ENCODE measurements at places on chromosomes 2 and 18.
A peak's percentile ranks its signal among the peaks of the same experiment; 100 is the strongest.

DNA sequence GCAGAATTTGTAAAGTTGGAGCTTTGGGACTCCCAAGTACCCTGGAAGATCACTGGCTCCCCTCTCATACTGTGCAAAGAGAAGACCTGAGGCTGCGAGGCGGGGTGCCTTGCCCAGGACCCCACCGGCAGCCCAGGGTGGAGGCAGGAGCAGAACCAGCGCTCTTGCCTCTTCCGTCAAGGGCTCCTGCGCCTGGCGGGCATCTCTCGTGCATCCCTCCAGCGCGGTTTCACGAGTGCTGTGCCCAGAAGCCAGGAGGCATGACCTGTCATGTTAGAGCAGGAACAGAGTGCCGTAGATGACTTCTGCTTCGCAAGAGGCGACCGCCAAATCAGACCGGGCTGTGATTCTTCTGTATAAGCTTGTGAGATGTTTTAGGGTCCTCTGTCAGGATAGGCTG, 77.3 kb downstream of the LDLRAD4 start:
- DNase-seq: no peak
- H3K4me3 ChIP-seq: no peak overlapping the region
- H3K27ac ChIP-seq: no peak overlapping the region

DNA sequence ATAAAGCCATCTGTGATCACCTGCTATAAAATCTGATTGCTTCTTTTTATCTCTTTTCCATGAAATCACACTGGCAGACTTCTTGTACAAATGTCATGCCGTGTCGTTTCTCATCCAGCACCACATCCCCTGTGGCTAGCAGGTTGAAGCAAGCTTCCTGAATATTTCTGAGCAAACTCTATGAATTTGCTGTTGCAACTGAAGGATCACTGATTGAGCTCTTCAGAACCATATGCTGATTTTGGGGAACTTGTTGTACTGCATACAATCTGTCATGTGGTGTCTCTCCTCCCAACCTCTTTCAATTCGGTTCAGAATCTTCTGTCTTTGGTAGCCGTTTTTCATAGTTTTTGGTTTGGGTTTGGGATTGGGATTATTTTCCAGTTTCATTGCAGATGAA, 57.7 kb upstream of the RBMS1 start:
- H3K36me3 ChIP-seq: no peaks in the 10 kb centered on the region
- H3K4me3 ChIP-seq: no peak overlapping the region
- DNase-seq: no peak
- no peak overlapping the region for H3K27ac ChIP-seq
- no peaks in the 10 kb centered on the region for H3K27me3 ChIP-seq
- no peaks in the 10 kb centered on the region for H3K4me1 ChIP-seq

- peaks cover 33% of the 10 kb centered on the region for H3K27me3 ChIP-seq
- H3K27ac ChIP-seq: no peak overlapping the region
- peak; percentile 10 for DNase-seq
- H3K4me1 ChIP-seq: no peaks in the 10 kb centered on the region
- no peaks in the 10 kb centered on the region for H3K36me3 ChIP-seq
These were observed 161.7 kb downstream of the TWIST2 start for GRCh38 chr2:239009589-239009961.

DNA sequence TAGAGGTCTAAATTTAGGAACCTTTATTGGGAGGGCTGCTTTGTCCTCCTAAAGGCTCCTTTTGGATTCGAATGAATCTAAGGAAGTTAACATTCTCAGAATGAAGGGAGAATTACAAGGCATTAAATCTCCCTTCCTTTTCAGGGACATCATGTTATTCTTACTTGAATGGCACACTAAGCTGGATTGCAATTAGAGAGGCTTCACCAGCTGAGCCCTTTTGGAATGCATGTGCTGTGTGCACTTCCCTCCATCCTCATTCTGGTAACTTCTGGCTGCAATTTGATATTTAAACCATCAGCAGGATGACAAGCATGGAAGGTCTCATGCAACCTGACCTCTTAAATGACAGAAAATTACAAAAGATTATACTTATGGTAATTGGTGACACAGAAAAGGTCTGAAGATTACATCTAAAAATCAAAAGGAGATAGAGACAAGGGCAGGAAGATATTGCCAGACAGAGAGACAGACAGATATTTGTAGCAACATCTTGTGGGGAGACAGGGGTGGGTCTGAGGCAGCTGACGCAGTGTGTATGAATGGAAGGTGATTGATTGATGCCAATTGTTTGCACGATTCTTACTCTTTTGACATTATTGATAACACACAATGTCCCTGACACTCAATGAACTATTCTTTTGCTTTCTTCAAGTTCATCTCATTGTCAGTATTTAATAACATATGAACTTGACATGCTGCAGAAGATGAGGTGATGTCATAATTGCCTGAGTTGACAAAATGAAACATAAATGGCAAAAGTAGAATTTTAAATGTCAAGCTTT, 570.8 kb upstream of the GYPC start:
- H3K27ac ChIP-seq: no peak overlapping the region
- H3K4me3 ChIP-seq: no peak overlapping the region
- H3K36me3 ChIP-seq: no peaks in the 10 kb centered on the region
- no peaks in the 10 kb centered on the region for H3K4me1 ChIP-seq
- DNase-seq: no peak

DNA sequence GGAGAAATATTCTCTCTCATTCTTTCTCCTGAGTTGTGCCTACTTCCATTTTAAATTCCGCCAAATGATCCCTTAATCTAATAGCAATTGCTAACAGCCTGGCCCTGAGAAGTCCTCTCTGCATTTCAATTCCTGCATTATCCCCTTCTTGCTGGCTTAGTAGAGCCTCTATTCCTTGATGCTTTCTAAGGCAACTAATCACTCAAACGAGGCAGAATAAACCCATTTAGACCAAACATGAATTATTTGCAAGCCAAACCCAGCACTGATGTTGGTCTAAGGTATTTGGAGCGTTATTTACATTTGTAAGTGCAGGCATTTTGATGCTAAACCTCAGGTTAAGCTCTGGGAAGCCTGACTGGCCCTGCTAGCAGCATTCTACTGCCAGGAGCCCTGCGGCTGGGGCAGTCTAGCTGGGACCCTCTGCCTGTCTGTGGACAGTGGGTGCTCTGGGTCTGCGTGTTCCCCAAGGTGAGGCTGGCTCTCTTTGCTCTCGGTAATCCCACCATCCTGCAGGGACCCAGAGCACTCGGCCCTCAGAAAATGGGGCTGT, 173.1 kb upstream of the HS6ST1 start:
- no peak for DNase-seq
- H3K36me3 ChIP-seq: no peaks in the 10 kb centered on the region
- H3K27ac ChIP-seq: no peak overlapping the region
- H3K4me1 ChIP-seq: peaks cover 8% of the 10 kb centered on the region
- H3K27me3 ChIP-seq: peaks cover 7% of the 10 kb centered on the region

GRCh38 chr2:38702413-38702812, 36.5 kb downstream of the GALM start:
- DNase-seq: no peak
- no peaks in the 10 kb centered on the region for H3K27me3 ChIP-seq
- no peaks in the 10 kb centered on the region for H3K4me1 ChIP-seq

DNA sequence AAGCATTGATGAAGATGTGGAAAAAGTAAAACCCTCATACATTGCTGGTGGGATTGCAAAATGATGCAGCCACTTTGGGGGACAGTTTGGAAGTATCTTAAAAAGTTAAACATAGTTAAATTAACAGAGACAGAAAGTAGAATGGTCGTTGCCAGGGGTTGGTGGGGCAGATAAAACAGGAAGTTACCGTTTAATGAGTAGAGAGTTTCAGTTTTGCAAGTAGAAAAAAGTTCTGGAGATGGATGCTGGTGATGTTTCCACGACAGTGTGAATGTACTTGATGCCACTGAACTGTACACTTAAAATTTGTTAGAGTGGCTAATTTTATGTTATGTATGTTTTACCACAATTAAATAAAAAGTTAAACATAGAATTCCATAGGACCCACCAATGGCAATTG, 44.5 kb upstream of the EGR4 start:
- H3K27ac ChIP-seq: no peak overlapping the region
- no peak for DNase-seq
- no peaks in the 10 kb centered on the region for H3K27me3 ChIP-seq
- no peaks in the 10 kb centered on the region for H3K36me3 ChIP-seq
- H3K4me3 ChIP-seq: no peak overlapping the region

DNA sequence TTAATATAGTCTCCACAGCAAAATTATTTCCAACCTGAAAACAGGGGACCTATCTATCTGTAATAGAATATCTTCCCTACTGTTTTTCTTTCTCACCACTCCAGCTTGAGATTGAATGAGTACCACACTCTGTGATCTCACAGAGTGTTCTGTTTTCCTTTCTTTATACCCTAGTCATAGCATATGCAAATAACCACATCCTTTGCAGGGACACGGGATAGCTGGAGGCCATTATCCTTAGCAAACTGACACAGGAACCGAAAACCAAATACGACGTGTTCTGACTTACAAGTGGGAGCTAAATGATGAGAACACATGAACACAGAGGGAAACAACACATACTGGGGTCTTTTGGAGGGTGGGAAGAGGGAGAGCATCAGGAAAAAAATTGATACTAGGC, 224.7 kb downstream of the SLC8A1 start:
- H3K27me3 ChIP-seq: no peaks in the 10 kb centered on the region
- no peaks in the 10 kb centered on the region for H3K36me3 ChIP-seq
- no peaks in the 10 kb centered on the region for H3K4me1 ChIP-seq
- H3K4me3 ChIP-seq: no peak overlapping the region

- H3K36me3 ChIP-seq: no peaks in the 10 kb centered on the region
- no peak overlapping the region for H3K4me3 ChIP-seq
These were observed 380.6 kb downstream of the TSN start for GRCh38 chr2:122136056-122136455.

- no peak overlapping the region for H3K27ac ChIP-seq
- H3K36me3 ChIP-seq: no peaks in the 10 kb centered on the region
- no peak for DNase-seq
- H3K4me1 ChIP-seq: no peaks in the 10 kb centered on the region
- H3K27me3 ChIP-seq: no peaks in the 10 kb centered on the region
These were observed 87.2 kb upstream of the HPCAL1 start for GRCh38 chr2:10215393-10215935.

DNA sequence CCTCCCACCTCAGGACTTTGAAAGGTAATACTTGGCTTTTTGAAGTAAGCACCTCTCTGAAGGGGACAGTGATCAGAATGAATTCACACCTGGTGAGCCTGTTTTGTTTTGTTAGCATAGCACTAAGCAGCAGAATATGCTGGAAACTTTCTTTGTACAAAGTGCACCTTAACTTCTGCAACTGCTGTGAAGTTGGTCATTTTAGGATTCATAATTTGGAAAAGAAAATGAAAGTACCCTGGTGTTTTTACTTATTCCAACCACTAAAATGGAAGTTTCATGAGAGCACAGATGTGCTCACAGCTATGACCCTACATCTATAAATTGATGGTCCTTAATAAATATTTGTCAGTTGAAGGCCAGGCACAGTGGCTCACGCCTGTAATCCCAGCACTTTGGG, 257.8 kb upstream of the STON1 start:
- H3K36me3 ChIP-seq: no peaks in the 10 kb centered on the region
- no peaks in the 10 kb centered on the region for H3K27me3 ChIP-seq
- H3K27ac ChIP-seq: no peak overlapping the region

GRCh38 chr2:118430510-118431164, 342.4 kb downstream of the INSIG2 start:
- no peaks in the 10 kb centered on the region for H3K4me1 ChIP-seq
- no peak for DNase-seq
- H3K4me3 ChIP-seq: no peak overlapping the region
- H3K36me3 ChIP-seq: no peaks in the 10 kb centered on the region
- no peak overlapping the region for H3K27ac ChIP-seq
- H3K27me3 ChIP-seq: no peaks in the 10 kb centered on the region

DNA sequence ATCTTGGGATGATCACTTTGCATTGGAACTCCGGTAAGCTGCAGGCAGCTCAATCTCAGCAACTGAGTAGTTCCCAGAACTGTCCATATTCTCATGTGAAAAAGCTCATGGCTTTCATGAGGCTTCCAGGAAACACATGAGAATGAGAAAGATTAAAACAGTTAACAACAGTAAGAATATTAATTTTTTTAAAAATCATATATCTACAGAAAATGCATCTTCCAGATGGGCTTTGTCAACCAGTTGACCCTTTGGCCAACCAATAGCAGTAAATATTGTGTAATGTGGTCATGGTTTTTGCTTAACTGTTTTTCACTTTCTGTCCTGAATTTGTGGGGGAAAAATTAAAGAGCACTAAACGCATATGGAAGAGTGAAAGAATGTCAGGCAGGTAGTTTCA, 131.2 kb upstream of the CCDC195 start:
- peaks cover 27% of the 10 kb centered on the region for H3K36me3 ChIP-seq
- H3K27ac ChIP-seq: peak overlapping the region; percentile 12
- H3K27me3 ChIP-seq: no peaks in the 10 kb centered on the region
- no peak overlapping the region for H3K4me3 ChIP-seq
- no peaks in the 10 kb centered on the region for H3K4me1 ChIP-seq
- DNase-seq: no peak

- H3K27me3 ChIP-seq: no peaks in the 10 kb centered on the region
- no peak for DNase-seq
- H3K27ac ChIP-seq: no peak overlapping the region
- H3K4me1 ChIP-seq: no peaks in the 10 kb centered on the region
- no peak overlapping the region for H3K4me3 ChIP-seq
These were observed 487.0 kb downstream of the SUCLG1 start for GRCh38 chr2:83972128-83972527.

DNA sequence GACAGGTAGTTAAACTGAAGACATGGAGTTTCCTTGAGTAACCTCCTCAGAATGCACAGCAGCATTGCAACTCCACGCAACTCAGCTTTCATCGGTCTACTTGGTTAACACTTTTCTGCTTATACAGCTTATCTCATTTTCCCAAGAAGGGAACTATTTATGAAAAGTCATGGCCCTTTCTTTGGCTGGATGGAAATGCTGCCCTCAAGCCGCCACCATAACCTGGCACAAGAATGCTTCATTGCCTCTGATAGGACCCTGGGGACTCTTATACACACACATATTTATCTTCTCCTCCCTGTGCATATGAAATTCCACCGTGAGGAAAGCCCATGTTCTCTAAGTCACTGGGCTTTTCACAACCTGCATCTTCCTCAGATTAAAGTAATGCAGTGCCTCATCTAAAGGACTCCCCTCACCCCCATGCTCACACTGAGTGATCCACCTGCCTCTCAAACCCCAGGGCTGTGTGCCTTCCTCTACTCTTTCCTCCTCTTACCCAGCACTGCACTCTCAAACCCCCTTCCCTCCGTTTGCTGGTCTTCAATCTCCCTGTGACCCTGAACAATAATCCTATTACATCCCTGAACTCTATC, 192.0 kb upstream of the HNRNPA3 start:
- H3K36me3 ChIP-seq: no peaks in the 10 kb centered on the region
- no peaks in the 10 kb centered on the region for H3K27me3 ChIP-seq
- DNase-seq: no peak

- H3K36me3 ChIP-seq: no peaks in the 10 kb centered on the region
- H3K27ac ChIP-seq: no peak overlapping the region
- H3K4me3 ChIP-seq: no peak overlapping the region
- no peak for DNase-seq
These were observed 665.5 kb upstream of the CNTNAP5 start for GRCh38 chr2:123359636-123360035.

Data from tibial artery (tissue), 4 donors.